Right atrium auricular region (tissue), 2 donors: ENCODE measurements at places on chromosomes 11 and 22. TPM values are rescaled to one million over a fixed set of nuclear protein-coding genes. Genes with fewer than 3 reads are reported as not detected.

DNA sequence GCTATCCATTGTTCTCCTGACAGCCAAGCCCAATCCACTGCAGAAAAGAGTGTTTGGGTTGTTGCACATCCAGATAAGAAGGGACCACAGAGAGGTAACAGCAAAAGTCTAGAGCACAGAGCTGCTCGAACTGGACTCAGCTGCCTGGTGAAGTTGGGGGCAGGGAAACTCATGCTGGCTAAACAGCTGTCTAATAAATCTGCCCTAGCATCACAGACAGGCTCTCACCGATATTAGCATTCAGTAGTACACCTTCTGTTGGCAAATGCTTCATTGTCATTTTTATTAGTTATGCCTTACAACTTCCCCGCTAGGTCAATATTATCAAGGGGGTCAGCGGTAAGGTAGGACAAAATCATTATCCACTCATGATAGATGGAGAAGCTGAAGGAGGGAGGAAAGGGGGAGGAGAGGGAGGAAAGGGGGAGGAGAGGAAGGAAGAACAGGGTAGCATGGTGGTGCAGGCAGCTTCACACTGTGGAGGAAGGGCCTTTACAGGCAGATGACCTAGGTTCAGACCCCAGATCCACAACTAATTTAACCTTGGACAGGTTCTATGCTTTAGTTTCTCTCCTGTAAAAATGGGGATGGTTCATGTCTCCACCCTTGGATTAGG is 102.7 kb downstream of the LARGE1 start:
- peaks cover 7% of the 10 kb centered on the region for H3K4me1 ChIP-seq
- no peaks in the 10 kb centered on the region for H3K27me3 ChIP-seq
- DNase-seq: no peak

DNA sequence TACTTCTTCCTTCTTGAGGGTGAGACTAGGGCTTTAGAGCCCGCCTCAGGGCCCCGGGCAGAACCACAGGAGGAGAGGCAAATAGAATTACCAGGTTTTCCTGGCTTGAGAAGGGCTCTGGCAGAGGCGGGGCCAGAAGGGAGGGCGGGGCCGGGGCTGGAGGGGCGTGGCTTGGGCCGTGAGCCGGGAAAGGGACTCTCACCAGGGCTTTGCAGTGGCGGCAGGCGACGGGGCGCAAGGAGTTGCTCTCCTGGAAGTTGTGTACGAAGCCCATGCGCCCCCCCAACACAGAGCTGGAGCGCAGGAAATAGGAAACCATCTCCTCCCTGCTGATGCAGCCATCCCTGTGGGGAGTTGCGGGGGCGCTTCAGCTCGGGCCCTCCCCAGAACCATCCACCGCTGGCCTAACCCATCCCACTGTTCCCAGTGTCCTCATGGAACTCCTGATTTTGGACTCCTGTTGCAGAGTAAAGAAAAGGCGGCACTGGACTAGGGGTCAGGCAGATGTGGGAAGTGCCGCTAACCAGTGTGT is 6.9 kb upstream of the NRXN2 start:
- DNase-seq: no peak
- H3K4me3 ChIP-seq: no peak overlapping the region
- no peaks in the 10 kb centered on the region for H3K27me3 ChIP-seq
- H3K36me3 ChIP-seq: no peaks in the 10 kb centered on the region

Gene GRM5
- total RNA-seq: not detected

- H3K27me3 ChIP-seq: no peaks in the 10 kb centered on the region
- no peak overlapping the region for H3K4me3 ChIP-seq
- H3K27ac ChIP-seq: peak overlapping the region; percentile 84
- no peaks in the 10 kb centered on the region for H3K4me1 ChIP-seq
- DNase-seq: peak; percentile 85
Observed at GRCh38 chr22:45317551-45318167, 7.9 kb downstream of the FAM118A start.

DNA sequence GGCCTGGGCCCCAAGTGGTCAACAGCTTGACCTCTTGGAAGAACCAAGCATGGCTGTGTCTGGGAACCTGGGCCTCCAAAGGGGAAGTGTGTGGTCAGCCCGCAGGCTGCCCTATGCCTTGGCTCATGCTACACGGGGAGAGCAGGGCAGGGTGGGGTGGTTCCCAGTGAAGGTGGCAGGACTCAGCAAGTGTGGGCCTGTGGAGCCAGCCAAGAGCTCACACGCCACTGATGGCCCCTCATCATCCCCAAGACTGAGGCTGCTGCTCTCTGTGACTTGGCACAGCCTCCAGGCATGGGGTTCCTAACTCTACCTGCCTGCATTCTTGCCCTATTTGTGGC is 15.9 kb upstream of the DGCR8 start:
- H3K36me3 ChIP-seq: peaks cover 40% of the 10 kb centered on the region
- H3K4me1 ChIP-seq: no peaks in the 10 kb centered on the region
- H3K27me3 ChIP-seq: no peaks in the 10 kb centered on the region

GRCh38 chr22:23686416-23687024 is 4.3 kb upstream of the RGL4 start:
- no peaks in the 10 kb centered on the region for H3K4me1 ChIP-seq
- no peaks in the 10 kb centered on the region for H3K27me3 ChIP-seq
- no peaks in the 10 kb centered on the region for H3K36me3 ChIP-seq
- H3K4me3 ChIP-seq: no peak overlapping the region
- no peak overlapping the region for H3K27ac ChIP-seq
- no peak for DNase-seq

- no peaks in the 10 kb centered on the region for H3K36me3 ChIP-seq
- H3K4me3 ChIP-seq: no peak overlapping the region
- peaks cover 34% of the 10 kb centered on the region for H3K4me1 ChIP-seq
Observed at GRCh38 chr11:65470433-65471049, 28.3 kb upstream of the MALAT1 start.
